Glutamatergic neuron (in vitro differentiated cells): ENCODE measurements at places on chromosomes 13 and 19.

DNA sequence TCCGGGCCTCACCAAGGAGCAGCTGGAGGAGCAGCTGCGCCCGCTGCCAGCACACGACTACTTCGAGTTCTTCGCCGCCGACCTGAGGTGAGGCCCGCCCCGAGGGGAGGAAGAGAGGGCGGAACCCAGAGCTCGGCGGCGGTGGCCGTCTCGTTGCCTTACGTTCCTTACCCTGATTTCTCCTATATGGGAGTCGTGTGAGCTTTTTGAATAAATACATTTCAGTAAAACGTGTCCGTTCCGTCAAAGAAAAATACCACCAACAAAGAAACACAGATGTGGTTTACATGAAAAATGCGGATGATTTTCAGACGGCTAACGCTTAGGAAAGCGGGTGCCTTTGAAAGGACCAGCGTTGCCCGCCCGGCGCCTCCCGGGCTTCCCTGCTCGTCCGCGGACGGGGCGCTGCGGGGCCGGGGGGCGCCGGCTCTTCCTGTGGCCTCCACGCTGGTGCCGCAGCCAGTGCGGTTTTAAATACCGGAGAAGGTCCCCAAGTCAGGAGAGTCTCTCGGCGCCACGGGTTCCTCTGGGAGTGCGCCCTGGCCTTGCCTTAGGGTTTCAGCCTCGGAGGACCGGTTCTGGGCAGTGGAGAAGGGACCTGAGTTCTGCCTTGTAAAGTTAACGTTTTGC, 755 bp downstream of the UPF3A start:
- peak overlapping the region; percentile 92 for H3K27ac ChIP-seq
- H3K4me1 ChIP-seq = peaks cover 23% of the 10 kb centered on the region
- peaks cover 12% of the 10 kb centered on the region for H3K27me3 ChIP-seq
- peak; percentile 85 for DNase-seq
- peaks cover 6% of the 10 kb centered on the region for H3K36me3 ChIP-seq

DNA sequence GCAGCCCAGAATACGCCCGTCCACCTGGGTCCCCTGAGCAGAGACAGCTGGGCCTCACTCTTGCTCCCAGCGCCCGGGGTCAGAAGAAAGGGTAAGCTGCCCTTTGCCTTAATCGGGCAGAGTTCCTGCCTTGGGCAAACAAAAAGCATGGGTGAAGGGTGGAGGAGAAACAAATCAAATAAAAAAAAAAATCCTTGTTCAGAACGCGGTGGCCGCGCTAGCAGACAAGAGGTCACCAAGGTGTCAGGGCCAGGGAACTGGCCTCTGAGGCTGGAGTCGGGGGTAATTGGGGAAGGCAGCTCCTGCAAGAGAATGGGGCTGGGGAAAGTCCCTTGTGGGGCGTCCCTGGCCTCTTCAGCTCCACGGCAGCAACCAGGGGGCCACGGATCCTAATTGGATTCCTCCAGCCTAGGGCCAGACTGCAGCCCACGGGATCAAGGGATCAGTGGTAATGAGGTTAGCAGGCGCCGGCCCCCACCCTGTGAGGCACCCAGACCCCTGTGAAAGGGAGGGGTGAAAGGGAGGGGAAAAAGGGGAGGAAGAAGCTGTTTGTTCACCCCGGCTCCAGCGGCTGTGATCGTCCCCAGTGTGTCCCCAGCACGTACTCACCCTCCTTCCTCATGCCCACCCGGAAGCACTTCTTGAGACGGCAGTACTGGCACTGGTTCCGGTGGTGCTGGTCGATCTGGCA, 5.5 kb downstream of the NR2F6 start:
- DNase-seq = no peak
- H3K27me3 ChIP-seq = peaks cover 9% of the 10 kb centered on the region
- H3K36me3 ChIP-seq = no peaks in the 10 kb centered on the region

GRCh38 chr19:50008532-50008931, 16.6 kb downstream of the VRK3 start:
- H3K4me1 ChIP-seq = no peaks in the 10 kb centered on the region
- peak; percentile 69 for DNase-seq
- H3K36me3 ChIP-seq = peaks cover 5% of the 10 kb centered on the region
- no peak overlapping the region for H3K4me3 ChIP-seq

DNA sequence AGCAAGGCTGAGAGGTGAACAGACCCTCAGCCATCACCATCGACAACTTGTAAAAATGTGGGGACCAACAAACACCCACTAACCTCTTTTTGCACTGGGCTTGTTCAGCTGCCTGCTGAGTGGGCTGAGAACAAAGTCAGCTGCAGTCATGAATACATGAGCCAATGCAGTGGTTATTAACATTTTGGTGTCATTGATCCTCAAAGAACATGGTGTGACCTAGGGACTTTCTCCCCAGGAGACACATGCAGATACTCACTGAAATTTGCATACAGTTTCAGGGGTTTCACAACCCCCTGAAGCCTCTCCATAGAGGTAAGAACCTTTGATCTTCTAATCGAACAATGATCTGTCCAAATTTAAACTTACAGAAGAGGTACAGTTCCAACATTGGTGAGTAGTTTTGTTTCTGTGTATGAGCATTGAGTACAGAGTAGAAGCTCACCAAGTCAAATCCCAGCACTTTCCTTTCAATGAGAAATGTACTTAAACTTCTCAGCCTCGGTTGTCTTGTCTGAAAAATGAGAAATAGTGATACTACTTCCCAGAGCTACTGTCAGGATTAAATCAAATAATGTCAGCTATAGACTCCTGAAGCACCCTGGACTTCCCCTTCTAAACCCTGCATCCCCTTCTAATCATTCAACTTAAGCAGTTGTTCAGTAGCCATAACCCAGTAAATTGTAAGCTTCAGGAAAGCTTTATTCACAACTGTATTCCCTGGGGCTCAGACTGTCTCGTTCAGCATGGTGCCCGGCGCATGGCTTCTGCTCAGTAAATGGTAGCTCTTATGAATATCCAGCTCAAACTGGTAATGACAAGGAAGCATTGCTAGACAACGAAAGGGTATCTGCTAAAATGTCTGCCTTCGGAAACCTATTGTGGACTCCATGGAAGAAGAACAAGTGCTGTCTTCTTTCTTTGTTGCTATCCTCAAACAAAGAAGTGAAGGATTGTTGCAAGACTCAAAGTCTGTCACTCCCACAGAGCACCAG, 148.7 kb downstream of the FOXO1 start:
- no peak overlapping the region for H3K27ac ChIP-seq
- DNase-seq = no peak
- no peaks in the 10 kb centered on the region for H3K27me3 ChIP-seq
- no peaks in the 10 kb centered on the region for H3K36me3 ChIP-seq

DNA sequence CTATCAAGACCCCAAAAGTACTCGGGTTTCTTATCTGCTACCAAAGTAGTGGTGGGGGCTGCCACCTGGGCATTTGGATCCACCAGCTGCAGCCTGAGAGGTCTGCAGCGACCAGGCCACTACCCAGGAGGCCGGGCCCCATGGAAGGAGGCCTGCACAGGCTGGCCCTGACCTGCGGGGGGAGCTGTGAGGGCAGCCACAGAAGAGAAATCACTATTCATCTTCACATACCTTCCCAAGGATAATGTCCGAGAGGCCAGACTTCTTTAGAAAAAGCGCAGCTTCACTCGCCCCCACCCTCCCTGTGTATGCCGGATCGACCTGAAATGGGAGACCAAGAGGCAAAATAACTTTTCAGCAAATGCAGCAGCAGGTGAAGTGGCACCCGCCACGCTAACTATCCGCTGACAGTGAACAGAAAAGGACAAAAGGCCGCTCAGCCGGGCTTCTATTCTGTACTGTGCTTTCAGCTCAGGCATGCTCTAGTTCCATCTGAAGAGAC, 30.1 kb downstream of the EPS15L1 start:
- H3K27ac ChIP-seq = peak overlapping the region; percentile 15
- DNase-seq = peak; percentile 79
- H3K27me3 ChIP-seq = peaks cover 6% of the 10 kb centered on the region
- no peak overlapping the region for H3K4me3 ChIP-seq
- H3K36me3 ChIP-seq = no peaks in the 10 kb centered on the region
- peaks cover 38% of the 10 kb centered on the region for H3K4me1 ChIP-seq

- peaks cover 18% of the 10 kb centered on the region for H3K4me1 ChIP-seq
- peak overlapping the region; percentile 63 for H3K4me3 ChIP-seq
- no peak for DNase-seq
Observed at GRCh38 chr13:114063545-114064449, 68.6 kb downstream of the RASA3 start.

DNA sequence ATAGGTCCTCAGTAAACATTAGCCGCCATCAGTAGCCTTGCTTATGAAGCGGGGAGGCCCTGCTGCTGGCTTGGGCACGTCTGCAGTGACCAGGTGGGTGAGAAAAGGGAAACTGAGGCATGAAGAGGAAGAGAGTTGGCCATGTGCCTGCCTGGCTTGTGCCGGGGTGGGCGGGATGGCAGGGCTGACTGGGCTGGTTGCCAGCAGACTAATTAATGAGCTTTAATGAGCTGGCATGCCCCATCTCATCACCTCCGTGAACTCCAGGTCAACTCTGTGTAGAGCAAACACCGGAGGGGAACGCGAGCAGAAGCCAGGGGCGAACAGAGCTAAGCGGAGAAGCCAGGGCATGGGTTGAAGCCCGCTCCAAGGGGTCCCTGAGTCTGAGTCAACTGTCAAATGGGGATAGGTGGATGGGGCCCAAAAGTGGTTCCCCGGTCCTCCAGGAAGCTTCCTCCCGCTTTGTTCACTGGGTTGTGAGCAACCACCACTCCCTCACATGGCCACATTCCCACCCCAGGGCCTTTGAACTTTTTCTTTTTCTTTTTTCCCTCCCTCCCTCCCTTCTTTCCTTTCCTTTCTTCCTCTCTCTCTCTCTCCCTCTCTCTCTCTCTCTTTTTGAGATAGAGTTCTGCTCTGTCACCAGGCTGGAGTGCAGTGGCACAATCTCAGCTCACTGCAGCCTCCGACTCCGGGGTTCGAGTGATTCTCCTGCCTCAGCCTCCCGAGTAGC, 8.7 kb downstream of the NR2F6 start:
- no peak overlapping the region for H3K4me3 ChIP-seq
- no peak for DNase-seq
- peaks cover 5% of the 10 kb centered on the region for H3K4me1 ChIP-seq
- peaks cover 6% of the 10 kb centered on the region for H3K27me3 ChIP-seq
- H3K27ac ChIP-seq = no peak overlapping the region

DNA sequence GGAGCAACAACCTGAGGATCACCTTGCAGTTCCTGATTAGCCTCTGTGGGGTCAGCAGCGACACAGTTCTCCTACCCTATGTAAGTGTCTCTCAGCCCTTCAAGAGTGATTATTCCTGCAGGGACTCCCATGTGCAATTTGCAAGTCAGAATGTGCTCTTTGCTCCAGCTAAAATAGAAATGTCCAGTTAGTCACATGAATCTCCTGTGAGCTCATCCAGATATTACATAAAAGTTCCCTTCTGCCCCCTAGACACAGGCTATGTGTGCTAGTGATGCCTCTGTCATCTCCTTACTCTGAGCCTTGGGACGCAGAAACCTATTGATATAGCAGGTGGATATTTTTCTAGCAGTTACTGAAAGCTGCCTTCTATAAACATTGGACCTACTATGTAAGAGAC, 105.5 kb downstream of the ZAR1L start:
- H3K4me1 ChIP-seq = no peaks in the 10 kb centered on the region
- no peak overlapping the region for H3K4me3 ChIP-seq
- no peak for DNase-seq
- H3K27me3 ChIP-seq = no peaks in the 10 kb centered on the region
- no peaks in the 10 kb centered on the region for H3K36me3 ChIP-seq
- no peak overlapping the region for H3K27ac ChIP-seq

DNA sequence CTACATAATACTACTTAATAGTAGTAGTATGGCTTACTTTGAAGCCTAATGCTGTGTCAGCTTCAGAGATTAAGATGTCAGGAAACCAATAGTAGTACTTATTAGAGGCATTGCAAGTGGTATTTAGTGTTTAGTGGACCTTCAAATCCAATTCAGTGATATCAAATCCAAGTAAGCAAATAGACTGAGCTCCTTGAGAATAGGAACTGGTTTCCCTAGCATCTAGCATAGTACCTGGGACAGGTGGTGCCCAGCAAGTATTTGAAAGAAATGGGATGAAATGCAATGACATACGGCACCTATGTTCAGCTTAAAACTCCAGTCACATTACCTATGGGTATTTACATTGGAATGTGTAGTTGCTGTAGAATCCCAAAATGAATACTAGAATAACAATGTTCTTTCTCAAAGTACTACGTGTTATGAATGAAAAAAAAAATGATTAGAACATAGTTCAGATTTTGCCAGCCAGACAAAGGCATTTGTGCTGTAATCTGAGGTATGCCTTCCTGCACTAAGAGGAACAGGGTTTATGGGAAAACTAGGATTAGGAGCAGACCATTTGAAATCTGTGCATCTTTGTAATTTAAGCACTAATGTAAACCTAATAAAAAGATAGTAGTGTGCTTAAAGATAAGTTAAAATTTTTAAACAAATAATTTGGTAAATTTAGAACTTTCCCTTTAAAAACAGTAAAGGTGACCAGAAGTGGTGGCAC, 17.1 kb downstream of the LSM14A start:
- peaks cover 18% of the 10 kb centered on the region for H3K4me1 ChIP-seq
- no peak for DNase-seq
- no peak overlapping the region for H3K27ac ChIP-seq
- H3K36me3 ChIP-seq = no peaks in the 10 kb centered on the region

DNA sequence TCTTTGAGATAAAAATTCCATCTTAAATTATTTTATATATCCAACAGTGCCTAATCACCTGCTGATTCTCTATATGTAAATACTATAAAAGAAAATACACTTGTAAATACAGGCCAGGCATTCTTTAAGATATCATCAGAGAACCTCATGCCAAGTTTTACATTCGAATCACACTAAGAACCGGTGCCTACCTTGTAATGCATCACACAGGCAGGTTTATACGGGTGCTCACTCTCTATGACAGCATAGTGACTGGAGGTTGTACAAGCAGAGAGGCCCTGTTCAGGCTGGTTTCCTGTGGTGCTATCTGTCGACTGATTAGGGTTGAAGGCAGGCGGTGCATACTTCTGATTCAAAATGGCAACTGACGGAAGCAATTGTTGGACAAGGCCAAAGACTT, 141.3 kb upstream of the FBXL3 start:
- H3K4me3 ChIP-seq = no peak overlapping the region
- H3K36me3 ChIP-seq = peaks cover 4% of the 10 kb centered on the region
- H3K27ac ChIP-seq = no peak overlapping the region
- no peaks in the 10 kb centered on the region for H3K4me1 ChIP-seq
- no peak for DNase-seq
- H3K27me3 ChIP-seq = no peaks in the 10 kb centered on the region

DNA sequence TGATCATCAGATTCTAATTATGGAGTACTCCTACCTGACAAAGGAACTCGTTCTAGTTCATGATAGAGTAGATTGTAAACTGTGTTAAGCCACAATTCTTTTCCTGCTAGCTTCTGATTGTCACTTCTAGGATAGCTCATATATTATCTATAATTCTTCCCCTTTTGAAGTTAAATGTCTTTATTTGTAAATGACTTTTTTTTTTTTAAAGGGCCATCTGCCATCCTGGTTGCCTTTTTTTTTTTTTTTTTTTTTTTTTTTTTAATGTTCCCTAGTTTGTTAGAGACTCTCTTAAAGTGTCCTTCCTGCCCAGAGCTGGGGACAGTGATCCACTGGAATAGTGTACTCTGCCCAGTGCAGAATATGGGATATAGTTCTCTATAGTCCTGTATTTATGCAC, 4.3 kb downstream of the CHAMP1 start:
- H3K4me3 ChIP-seq = no peak overlapping the region
- no peak for DNase-seq
- H3K27me3 ChIP-seq = peaks cover 7% of the 10 kb centered on the region

GRCh38 chr19:38203197-38203596, 20.8 kb downstream of the DPF1 start:
- H3K27me3 ChIP-seq = peaks cover 11% of the 10 kb centered on the region
- no peak overlapping the region for H3K27ac ChIP-seq
- no peak for DNase-seq
- peaks cover 10% of the 10 kb centered on the region for H3K4me1 ChIP-seq
- no peaks in the 10 kb centered on the region for H3K36me3 ChIP-seq
- no peak overlapping the region for H3K4me3 ChIP-seq
